B cell (primary cell): ENCODE measurements at places on chromosomes 2 and 18.

- no peak for DNase-seq
Observed at GRCh38 chr2:39519886-39520285, 82.8 kb upstream of the MAP4K3 start.

DNA sequence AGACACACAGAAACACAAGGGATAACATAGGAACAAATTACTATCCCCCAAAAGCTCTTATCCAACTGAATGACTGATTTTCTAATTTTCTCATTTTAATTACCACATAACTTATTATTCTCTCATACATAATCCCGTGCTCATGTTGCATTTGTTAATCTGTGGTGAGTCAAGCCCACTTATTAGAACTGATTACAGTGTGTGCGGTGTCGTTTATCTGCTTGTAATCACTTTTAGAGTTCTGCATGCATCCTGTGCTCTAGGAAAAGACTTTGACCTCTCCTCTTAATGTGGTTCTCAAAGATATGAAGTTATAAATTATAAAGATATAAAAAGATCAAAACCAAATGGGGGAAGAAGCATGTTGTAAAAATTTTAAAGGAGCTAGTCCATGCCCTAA, 29.7 kb downstream of the CNDP1 start:
- no peak for DNase-seq

- DNase-seq, result no peak
Observed at GRCh38 chr2:143833015-143833660, 686.8 kb downstream of the ZEB2 start.

DNA sequence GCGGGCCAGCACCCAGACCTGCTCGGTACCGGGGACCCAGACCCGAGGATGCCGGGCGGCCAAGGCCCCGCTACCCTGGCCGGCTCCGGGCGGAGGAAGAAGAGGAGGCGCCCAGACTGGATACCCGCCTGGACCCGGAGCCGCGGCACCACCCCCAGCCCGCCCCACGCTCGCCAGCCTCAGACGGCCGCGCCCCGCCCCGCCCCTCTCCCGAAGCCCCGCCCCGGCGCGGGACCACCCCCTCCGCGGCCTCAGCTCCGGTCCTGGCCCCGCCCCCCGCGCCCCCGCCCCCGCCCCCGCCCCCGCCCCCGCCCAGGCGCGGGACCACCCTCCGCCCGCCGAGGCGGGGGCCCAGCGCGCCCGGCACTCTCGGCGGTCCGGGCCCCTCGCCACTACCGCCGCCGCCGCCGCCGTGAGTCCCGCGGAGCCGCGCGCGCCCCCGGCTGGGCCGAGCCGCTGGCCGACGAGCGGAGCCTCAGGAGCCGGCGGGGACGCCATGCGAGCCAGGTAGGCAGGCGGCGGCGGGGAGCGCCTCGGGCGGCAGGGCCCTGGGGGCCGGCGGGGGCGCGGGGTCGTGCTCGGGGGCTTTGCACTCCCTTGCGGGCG, at the start of gene SH3BP4:
TSS of gene SH3BP4 (plus strand) at position 354 of the 606 bp plus-strand sequence. CDS start 82,986 bp downstream, outside the sequence.
- DNase-seq, result peak; percentile 64

DNA sequence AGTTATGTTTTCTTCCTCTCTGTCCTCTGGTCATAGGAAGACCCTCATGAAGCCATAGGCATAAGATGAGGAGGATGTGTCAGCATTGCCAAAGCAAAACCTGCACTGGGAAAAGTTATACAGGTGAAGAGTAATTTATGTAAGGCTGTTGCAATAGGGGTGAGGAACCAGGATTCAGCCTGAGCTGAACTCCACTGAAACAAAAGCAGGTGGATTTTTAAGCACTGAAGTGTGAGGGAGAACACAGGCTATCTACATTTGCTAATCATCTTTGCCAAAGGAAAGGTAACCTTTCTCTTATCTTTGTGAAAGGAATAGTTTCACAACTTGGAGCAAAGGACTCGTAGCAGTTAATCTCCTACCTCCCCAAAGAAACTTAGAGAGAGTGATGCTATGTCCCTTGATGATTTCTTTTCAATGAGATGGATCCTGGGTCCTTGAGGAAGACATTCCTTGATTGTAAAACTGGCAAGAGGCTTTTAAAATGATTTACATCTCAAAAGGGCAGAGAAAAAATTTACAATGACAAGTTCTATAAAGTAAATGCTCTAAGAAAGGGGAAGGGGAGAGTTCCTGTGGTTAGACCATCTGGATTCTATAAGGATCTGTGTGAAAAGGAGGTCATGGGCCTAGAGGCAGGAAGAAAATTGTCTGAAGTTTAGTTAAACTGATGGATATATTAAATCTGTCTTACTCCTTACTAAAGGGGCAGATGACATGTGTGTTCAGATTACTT, 385.4 kb upstream of the CDH7 start:
- no peak for DNase-seq

DNA sequence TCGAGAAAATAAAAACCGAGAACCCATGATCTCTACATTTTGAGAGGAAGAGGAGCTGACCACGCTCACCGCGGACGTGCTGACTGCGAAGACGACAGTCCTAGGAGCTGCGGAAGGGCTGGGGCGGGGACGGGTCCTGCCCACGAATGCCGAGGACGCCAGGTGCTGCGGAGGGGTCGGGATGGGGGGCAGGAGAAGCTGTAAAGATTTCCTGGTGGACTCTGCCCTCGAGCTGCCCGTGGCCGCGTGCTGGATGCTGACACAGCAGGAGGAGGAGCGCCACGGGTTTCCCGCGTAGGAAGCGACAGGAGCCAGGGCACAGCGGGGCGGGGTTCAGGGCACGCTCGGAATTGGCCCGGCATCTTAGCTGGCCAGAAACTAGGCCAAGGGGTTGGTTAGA, 22.2 kb downstream of the ZSCAN30 start:
- DNase-seq, result no peak

DNA sequence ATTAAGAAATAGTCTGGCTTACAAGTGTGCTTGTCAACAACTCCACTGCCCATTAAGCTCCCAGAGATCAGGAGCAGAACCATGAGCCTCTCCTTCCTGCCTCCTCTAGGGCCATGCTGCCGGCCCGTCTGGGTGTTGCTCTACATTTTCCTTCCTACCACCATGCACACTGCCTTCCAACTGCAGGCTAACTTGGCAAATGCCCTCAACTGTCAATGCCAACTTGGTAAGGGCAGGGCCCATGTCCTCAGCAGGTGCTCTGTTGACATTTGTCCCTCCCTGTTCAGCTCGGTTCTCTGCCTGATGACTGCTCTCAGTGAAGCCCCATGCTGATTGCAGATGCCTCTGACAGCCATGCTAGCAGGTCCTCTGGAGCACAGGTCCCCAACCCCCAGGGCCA, 345.2 kb downstream of the ALK start:
- DNase-seq, result no peak

DNA sequence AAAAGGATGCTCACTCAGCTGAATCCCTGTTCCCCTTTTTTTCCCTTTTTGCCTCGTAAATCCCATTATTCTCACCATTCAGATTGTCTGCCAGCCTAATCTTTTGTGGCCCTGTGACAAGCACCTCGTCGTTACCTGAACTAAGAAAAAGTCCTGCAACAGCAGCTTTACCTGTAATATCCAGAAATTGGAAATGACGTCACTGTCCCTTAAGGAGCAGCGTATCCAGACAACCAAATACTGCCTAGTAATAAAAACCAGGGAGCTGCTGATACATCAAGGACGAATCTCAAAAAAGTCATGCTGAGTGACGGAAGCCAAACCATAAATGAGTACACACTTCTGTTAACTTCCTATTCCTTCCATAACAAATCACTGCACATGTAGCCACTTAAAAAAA, 694.9 kb downstream of the GALR1 start:
- DNase-seq, result no peak

DNA sequence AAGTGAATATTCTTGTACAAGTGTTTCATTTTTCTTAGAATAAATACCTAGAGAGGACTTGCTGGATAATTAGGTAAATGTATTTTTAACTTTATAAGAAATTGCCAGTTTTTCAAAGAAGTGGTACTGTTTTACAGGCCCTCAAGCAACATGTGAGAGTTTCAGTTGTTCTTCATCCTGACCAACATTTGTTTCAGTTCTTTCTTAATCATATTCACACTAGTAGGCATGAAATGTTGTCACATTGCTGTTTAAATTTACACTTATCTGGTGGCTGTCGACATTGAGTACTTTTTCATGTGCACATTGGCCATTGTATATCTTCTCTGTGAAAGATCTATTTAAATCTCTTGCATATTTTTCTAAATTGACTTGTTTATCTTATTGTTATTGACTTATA, 178.1 kb downstream of the ACOXL start:
- no peak for DNase-seq

DNA sequence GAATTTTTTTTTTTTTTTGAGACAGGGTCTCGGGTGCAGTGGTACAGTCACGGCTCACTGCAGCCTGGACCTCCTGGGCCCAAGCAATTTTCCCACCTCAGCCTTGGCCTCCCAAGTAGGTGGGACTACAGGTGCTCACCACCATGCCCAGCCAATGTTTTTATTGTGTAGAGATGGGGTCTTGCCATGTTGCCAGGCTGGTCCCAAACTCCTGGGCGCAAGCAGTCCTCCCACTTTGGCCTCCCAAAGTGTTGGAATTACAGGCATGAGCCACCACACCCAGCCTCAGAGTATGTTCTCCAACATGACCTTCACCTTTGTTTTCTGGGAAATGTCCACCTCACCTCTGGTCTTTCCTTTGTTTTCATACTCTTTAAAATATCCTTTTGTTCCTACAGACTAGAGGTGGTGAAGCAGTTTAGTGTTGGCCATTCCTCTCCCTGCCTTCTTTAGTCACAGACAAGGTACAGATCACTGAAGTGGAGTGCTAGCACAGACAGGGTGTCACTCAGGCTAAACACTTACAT, 19.5 kb upstream of the MOCOS start:
- DNase-seq, result no peak

GRCh38 chr2:21469564-21469963, 345.8 kb downstream of the TDRD15 start:
- DNase-seq, result no peak

DNA sequence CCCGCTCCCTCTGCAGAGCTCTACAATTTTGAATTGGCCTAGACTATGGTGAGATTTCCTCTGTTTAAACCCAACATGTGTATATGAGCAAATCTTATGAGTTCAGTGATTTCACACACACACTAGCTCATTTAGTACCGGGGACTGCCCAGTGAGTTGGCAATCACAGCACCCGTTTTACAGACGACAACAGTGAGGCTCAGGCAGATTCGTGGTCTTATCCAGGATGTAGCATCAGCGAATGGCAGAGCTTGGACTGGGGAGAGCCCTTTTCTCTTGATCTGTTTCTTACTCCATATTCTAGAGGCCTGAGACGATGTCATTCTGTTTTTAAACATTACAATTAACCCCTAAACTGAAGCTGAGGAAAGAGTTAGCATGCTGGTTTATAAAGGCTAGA, 419.9 kb downstream of the NBAS start:
- DNase-seq, result no peak

- DNase-seq, result no peak
Observed at GRCh38 chr2:230944123-230944653, 19.1 kb upstream of the GPR55 start.

DNA sequence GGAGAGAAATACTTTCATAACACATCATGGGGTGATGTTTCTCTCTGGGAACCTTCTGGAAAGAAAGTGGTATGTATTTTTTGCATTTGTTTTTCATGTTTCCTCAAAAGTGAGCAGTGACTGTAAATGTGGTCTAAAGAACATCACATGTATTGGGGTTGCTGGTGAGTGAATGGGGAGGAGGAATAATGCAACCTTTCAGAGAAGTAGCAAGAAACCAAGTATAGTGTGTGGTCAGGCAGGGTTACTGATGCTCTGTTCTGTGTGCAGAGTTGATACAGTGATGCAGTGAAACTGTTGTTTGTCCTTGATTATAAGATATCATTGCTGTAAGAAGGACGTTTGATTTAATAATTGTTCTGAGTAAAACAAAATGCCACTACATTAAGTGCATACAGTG, 24.1 kb downstream of the ADNP2 start:
- no peak for DNase-seq

DNA sequence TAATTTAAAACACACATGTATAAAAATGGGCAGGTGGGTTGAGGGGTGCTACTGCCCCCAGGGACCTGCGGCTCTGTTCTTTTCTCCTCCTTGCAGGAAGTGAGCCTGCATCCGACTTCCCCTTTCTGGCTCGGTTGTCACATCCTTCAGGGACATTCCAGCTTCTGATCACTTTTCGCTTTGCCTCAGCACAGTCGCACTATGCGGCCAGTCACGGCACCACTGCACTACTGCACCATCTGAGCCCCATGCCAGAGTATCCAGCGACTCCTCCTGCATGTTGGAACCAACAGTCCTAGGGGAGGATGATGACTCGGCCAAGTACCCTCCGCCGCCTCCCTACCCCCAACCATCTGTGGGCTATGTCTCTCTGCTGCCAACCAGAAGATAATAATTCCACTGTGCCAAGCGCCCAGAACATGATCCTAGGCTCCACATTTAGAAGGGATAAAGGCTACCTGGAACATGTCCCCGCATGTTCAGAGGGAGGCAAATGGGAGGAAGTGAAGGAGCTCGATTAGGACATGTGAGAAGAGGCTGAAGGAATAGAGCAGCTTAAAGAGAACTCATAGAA, 17.6 kb downstream of the CDC42EP3 start:
- DNase-seq, result peak; percentile 85

GRCh38 chr18:4353853-4354418, 101.2 kb downstream of the DLGAP1 start:
- DNase-seq, result no peak

DNA sequence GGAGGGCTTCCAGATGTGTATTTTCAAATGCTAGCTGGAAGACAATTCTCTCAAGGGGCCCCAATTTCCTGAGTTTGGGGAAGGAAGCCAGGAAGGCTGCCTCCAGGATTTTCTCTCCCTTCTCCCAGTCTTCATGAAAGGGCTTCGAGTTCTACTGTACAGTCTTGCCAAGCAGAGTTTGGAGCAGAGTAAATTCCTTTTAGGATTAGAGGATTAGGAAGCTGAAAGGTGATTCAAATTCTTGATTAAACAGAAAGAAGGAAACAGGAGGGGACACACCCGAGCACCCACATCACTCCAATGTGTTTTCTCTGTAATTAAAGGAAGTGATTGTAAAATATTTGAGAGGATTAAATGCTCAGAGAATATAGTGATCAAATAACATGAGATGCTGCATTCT, 217.8 kb downstream of the SETBP1 start:
- no peak for DNase-seq

GRCh38 chr18:52948868-52949444, 609.0 kb downstream of the DCC start:
- DNase-seq, result no peak

DNA sequence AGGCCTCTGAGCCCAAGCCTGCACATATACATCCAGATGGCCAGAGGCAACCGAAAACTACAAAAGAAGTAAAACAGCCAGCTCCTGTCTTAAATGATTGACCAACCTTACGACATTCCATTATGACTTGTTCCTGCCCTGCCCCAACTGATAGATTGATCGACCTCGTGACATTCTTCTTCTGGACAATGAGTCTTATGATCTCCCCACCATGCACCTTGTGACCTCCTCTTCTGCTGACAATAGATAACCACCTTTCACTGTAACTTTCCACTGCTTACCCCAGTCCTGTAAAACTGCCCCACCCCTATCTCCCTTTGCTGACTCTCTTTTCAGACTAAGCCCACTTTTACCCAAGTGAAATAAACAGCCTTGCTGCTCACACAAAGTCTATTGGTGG, 670.0 kb upstream of the PKDCC start:
- DNase-seq, result no peak
